G401 (cell line): ENCODE measurements at places on chromosomes 12 and 14. TPM values are rescaled to one million over a fixed set of nuclear protein-coding genes. Genes with fewer than 3 reads are reported as not detected.

- DNase-seq, result no peak
These were observed 4.1 kb downstream of the SIX6 start for GRCh38 chr14:60512973-60513571.

The TRHDE gene
- total RNA-seq, result not detected in 2 replicates

GRCh38 chr12:31783996-31784645 is 55.3 kb upstream of the AMN1 start:
- no peak for DNase-seq

The MMP19 gene
- total RNA-seq, result 0.98 and 1.8 TPM in 2 replicates

The DBX2 gene
- total RNA-seq, result not detected in 2 replicates

DNA sequence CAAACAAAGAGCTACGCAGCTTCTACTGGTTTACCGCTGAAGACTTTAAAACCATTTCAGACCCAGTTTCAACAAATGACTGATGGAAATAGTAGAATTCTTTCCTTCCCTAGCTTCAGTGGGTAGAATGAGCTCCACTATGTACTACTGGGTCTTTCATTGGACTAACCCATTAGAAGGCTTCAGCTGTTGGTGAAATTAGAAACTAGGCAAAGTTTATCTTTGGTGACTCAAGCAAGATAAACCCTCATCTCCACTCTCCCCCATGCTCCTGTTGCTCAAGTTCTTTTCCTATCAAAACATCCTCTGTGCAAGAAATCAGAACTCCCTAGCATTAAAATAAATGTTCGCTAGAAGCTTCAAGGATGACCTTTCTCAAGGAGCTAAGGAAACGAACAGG is 159.2 kb downstream of the PAWR start:
- no peak for DNase-seq

The KLRC1 gene
- not detected in 2 replicates for total RNA-seq

- DNase-seq, result no peak
These were observed 557.4 kb upstream of the SEL1L start for GRCh38 chr14:82091097-82091496.

DNA sequence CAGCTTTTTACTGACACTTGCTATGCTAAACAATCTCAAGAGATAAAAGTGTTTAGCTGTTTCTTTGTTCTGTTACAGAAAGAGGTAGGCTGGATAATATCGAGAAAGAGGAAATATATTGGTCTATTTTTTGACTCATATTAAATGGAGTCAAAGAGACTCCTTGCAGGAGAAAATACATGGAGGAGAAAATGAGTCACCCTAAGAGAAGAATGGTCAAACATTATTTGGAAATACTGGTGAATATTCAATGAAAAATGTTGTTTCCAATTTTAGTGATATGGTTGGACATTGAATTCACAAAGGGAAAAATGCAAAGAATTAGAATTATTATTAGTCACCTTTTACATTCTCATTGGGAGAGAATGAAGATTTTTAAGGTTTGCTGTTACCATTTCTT is 3.2 kb downstream of the KCNJ8 start:
- DNase-seq, result no peak

- DNase-seq, result no peak
These were observed 216.1 kb downstream of the SLC38A4 start for GRCh38 chr12:46609674-46610073.

GRCh38 chr14:23057757-23058653 is 685 bp upstream of the CDH24 start:
- peak; percentile 89 for DNase-seq

The NXPH4 gene
- 0.49 TPM in 1 of 2 replicates, not detected in the other for total RNA-seq

DNA sequence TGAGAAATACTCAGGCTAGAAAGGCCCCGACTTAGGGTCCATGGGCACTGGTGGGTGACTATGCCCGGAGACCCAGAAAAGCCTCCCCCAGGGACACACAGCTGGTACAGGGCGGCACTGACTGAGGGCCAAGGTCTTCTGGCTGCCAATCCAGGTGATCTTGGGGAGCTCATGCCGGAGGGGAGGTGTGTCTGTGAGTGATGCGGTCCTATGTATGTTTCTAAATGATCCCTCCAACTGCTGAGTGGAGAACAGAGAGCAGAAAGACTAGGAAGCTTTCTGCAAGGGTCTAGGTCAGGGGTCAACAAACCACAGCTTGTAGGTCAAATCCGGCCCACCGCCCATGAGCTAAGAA is 391 bp downstream of the SERPINA4 start:
- no peak for DNase-seq

DNA sequence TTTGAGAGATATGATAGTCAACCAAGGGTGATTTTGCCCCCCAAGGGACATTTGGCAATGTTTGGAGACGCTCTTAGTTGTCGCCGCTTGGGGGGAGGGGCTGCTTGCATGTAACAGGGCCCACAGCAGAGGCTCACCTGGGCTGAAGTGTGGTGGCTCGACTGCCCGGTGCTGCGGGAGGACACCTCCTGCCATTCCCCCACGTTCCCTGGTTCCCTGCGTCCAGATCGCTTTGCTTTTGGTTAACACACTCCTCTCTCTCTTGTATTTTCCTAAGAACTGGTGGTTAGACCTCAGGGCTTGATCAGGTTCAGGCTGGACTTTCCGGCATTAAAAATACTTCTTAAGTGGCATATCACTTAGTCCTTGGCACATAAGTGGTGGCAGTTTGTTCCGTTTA is 18.9 kb downstream of the PPP2R5C start:
- peak; percentile 30 for DNase-seq

DNA sequence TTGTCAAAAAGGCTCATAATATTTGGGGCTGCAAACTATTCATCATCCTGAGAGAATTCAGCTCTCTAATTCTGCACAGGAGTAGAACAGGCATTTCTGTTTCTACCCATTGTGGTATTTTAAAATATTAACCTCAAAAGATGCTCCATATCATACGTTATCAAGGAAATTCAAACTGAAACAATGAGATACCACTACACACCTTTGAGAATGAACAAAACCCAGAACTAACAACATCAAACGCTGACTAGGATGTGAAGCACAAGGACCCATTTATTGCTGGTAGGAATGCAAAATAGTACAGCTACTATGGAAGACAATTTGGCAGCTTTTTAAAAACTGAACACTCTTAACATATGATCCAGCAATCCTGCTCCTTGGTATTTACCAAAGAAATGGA is 171.8 kb downstream of the DUSP6 start:
- no peak for DNase-seq

GRCh38 chr12:45296046-45296586 is 80.2 kb downstream of the ANO6 start:
- DNase-seq, result no peak

The PTGES3 gene
- 54.0 and 85.3 TPM in 2 replicates for total RNA-seq

GRCh38 chr12:67804168-67804567 is 155.6 kb downstream of the DYRK2 start:
- DNase-seq, result no peak

The LMNTD1 gene
- total RNA-seq, result not detected in 2 replicates
